A375 (cell line): ENCODE measurements at places on chromosomes 6 and 20. TPM values are rescaled to one million over a fixed set of nuclear protein-coding genes. Genes with fewer than 3 reads are reported as not detected.

The C6orf52 gene
- 0.34 and 0.82 TPM in 2 replicates for total RNA-seq

The GJA10 gene
- total RNA-seq = not detected in 2 replicates

The PLA2G7 gene
- 1.7 and 2.5 TPM in 2 replicates for total RNA-seq

The SYNJ2 gene
- 18.9 and 19.2 TPM in 2 replicates for total RNA-seq

The VSTM2L gene
- total RNA-seq = 0.19 TPM in 1 of 2 replicates, not detected in the other

The GSTA3 gene
- total RNA-seq = not detected in 2 replicates

The FAM217A gene
- total RNA-seq = not detected in 2 replicates

The COL20A1 gene
- 0.03 and 0.41 TPM in 2 replicates for total RNA-seq

The DLGAP4 gene
- 16.1 and 21.4 TPM in 2 replicates for total RNA-seq

The PAX1 gene
- total RNA-seq = not detected in 2 replicates

The HLA-E gene
- 116 and 124 TPM in 2 replicates for total RNA-seq

The HCK gene
- total RNA-seq = not detected in 2 replicates

The BTN1A1 gene
- total RNA-seq = not detected in 2 replicates

The PTK7 gene
- total RNA-seq = 25.7 and 27.3 TPM in 2 replicates

The IRF4 gene
- 0.19 and 3.3 TPM in 2 replicates for total RNA-seq

The FUT9 gene
- 0.56 and 0.79 TPM in 2 replicates for total RNA-seq

The USP49 gene
- 1.2 and 1.8 TPM in 2 replicates for total RNA-seq

The ZSCAN23 gene
- total RNA-seq = not detected in 2 replicates

The RIPOR3 gene
- 0.05 TPM in 1 of 2 replicates, not detected in the other for total RNA-seq

The TAP2 gene
- total RNA-seq = 55.3 and 58.2 TPM in 2 replicates

The LZTS3 gene
- total RNA-seq = 3.6 and 3.7 TPM in 2 replicates

The ESR1 gene
- total RNA-seq = not detected in 2 replicates

The BTBD3 gene
- total RNA-seq = 67.0 and 71.9 TPM in 2 replicates

The AURKA gene
- 61.3 and 62.1 TPM in 2 replicates for total RNA-seq

The RNF114 gene
- total RNA-seq = 69.3 and 95.4 TPM in 2 replicates

The CRISP3 gene
- not detected in 2 replicates for total RNA-seq

The SOBP gene
- 1.8 and 4.1 TPM in 2 replicates for total RNA-seq

The EZR gene
- total RNA-seq = 131 and 139 TPM in 2 replicates

The DDX43 gene
- total RNA-seq = not detected in 2 replicates

The LRRC1 gene
- total RNA-seq = 5.6 and 5.8 TPM in 2 replicates

The FAXC gene
- 2.8 and 5.2 TPM in 2 replicates for total RNA-seq

The REPS1 gene
- total RNA-seq = 17.4 and 21.7 TPM in 2 replicates

The EEF1A1 gene
- total RNA-seq = 8,479 and 9,610 TPM in 2 replicates

The BMP7 gene
- 1.5 TPM in 2 replicates for total RNA-seq

The HSPA1L gene
- 0.11 and 0.50 TPM in 2 replicates for total RNA-seq
